BJ (cell line): ENCODE measurements at places on chromosomes 3 and 15. TPM values are rescaled to one million over a fixed set of nuclear protein-coding genes. Genes with fewer than 3 reads are reported as not detected.

The RAD51 gene
- 8.9 TPM in 2 replicates for polyA plus RNA-seq

The KIF9 gene
- polyA plus RNA-seq: 2.5 and 4.8 TPM in 2 replicates

The ZNF385D gene
- polyA plus RNA-seq: 2.2 and 2.7 TPM in 2 replicates

The UNC13C gene
- polyA plus RNA-seq: not detected in 2 replicates

The ADGRG7 gene
- not detected in 2 replicates for polyA plus RNA-seq

The BFSP2 gene
- not detected in 2 replicates for polyA plus RNA-seq

The GOLGA8T gene
- 0.10 TPM in 1 of 2 replicates, not detected in the other for polyA plus RNA-seq

The FSIP1 gene
- 0.22 and 0.65 TPM in 2 replicates for polyA plus RNA-seq

The TUSC7 gene
- polyA plus RNA-seq: not detected in 2 replicates

The UBAP1L gene
- polyA plus RNA-seq: 0.72 and 1.0 TPM in 2 replicates

The ACKR4 gene
- 26.7 and 42.8 TPM in 2 replicates for polyA plus RNA-seq

The TM4SF18 gene
- 0.11 and 0.29 TPM in 2 replicates for polyA plus RNA-seq

The FETUB gene
- not detected in 2 replicates for polyA plus RNA-seq

The AGBL1 gene
- not detected in 2 replicates for polyA plus RNA-seq

The CCR9 gene
- not detected in 2 replicates for polyA plus RNA-seq

The CD86 gene
- polyA plus RNA-seq: not detected in 2 replicates

The LEKR1 gene
- 0.12 and 0.53 TPM in 2 replicates for polyA plus RNA-seq

The ISLR2 gene
- polyA plus RNA-seq: 0.02 TPM in 2 replicates

The CFAP91 gene
- 0.16 TPM in 1 of 2 replicates, not detected in the other for polyA plus RNA-seq

The MUC4 gene
- not detected in 2 replicates for polyA plus RNA-seq

The HYAL1 gene
- 0.10 and 0.12 TPM in 2 replicates for polyA plus RNA-seq

The ZBBX gene
- polyA plus RNA-seq: not detected in 2 replicates

The ZDHHC19 gene
- polyA plus RNA-seq: not detected in 2 replicates

The ROBO2 gene
- polyA plus RNA-seq: 0.93 and 1.6 TPM in 2 replicates

The CA12 gene
- 13.1 and 16.9 TPM in 2 replicates for polyA plus RNA-seq

The KLHL6 gene
- not detected in 2 replicates for polyA plus RNA-seq

The STRA6 gene
- 8.9 and 10.9 TPM in 2 replicates for polyA plus RNA-seq

The KIF15 gene
- polyA plus RNA-seq: 2.0 and 4.0 TPM in 2 replicates

The ZCWPW2 gene
- polyA plus RNA-seq: 0.20 and 0.51 TPM in 2 replicates

The BLOC1S6 gene
- 12.4 and 18.8 TPM in 2 replicates for polyA plus RNA-seq

The LYZL4 gene
- not detected in 2 replicates for polyA plus RNA-seq

The NPAP1 gene
- not detected in 2 replicates for polyA plus RNA-seq

The MYEF2 gene
- polyA plus RNA-seq: 5.5 and 11.8 TPM in 2 replicates

The DZIP3 gene
- polyA plus RNA-seq: 5.4 and 8.7 TPM in 2 replicates

The ACAN gene
- 0.85 and 3.6 TPM in 2 replicates for polyA plus RNA-seq

The HEG1 gene
- 83.4 and 94.7 TPM in 2 replicates for polyA plus RNA-seq

The PCYT1A gene
- polyA plus RNA-seq: 73.3 and 75.0 TPM in 2 replicates

The RPUSD2 gene
- 7.5 and 9.3 TPM in 2 replicates for polyA plus RNA-seq

The KCNH8 gene
- polyA plus RNA-seq: 0.02 and 0.04 TPM in 2 replicates

The IL16 gene
- polyA plus RNA-seq: 0.01 and 0.06 TPM in 2 replicates
